KG1 (cell line): ENCODE measurements at places on chromosomes 3 and 15.

- DNase-seq = no peak
Observed at GRCh38 chr3:137906985-137907649, 102.8 kb upstream of the CLDN18 start.

- DNase-seq = no peak
Observed at GRCh38 chr3:39086144-39086543, 21.3 kb downstream of the GORASP1 start.

GRCh38 chr3:168806871-168807270 lies 711.1 kb upstream of the GOLIM4 start:
- no peak for DNase-seq

- no peak for DNase-seq
Observed at GRCh38 chr3:166444756-166445155, 607.5 kb upstream of the BCHE start.

DNA sequence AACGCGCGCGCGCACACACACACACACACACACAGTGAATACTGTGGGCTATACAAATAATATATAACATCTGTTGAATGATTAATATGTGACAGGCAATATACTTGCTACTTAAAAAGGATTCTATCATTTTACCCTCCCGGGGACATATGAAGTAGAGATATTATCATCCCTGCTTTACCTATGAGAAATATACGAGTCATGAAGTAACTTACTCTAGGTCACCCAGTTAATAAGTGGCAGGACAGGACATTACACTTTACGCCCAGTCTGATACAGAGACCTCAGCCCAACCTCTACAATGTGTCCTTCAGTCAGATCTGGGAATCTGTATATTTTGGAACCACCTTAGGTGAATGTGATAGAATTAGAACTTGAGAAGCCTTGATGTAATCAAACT lies 55.4 kb downstream of the CCDC54 start:
- DNase-seq = no peak

GRCh38 chr3:81764002-81764401 lies 2.6 kb upstream of the GBE1 start:
- DNase-seq = no peak
